Activated naive CD4-positive, alpha-beta T cell treated with anti-CD3 and anti-CD28 coated beads for 36 hours (primary cell): ENCODE measurements at places on chromosomes 11 and 22.

DNA sequence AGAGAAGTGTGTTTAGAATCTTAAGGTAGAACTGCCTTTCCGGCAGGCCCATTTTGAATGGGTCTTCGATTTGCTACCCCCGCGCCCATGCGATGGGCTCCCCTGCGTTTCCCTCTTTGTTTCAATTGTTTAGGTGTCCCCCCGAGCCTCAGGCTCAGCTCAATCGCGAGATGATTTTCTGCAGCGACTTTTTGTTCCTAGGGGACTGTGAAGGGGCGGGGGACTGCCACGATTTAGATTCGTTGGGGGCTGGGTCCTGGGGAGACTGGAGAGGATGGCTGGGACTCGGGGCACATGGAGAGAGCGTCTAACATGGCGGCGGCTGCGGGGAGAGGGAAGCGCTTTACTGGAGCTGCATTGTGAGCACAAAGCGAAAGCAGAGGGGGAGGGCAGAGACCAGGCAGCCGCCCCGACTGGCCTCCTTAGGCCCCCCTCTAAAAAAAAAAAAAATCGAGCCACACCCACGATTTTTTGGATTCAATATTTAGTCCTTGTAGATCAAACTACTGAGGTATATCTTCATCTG, 1.7 kb downstream of the CAPRIN1 start:
- peak; percentile 83 for DNase-seq

GRCh38 chr22:42294034-42294985, 23.9 kb upstream of the TCF20 start:
- DNase-seq = peak; percentile 45

DNA sequence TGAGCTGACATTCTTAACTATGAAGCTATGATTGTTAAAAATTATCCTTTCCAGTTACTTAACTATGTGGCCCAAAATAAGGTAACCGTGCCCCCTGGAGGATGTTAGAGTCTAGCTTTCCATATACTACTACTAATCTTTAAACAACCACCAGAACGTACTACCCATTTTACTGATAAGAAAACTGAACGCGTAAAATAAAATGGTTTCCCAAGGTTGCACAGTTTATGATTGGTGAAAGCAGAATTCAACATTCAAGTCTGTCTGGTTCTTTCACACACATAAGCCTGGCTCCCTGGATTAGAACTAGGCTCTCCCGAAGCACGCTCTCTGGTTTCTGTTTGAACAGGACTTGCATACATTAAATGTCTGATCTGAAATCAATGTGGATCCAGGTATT, 437.8 kb upstream of the CCDC90B start:
- DNase-seq = peak; percentile 49

GRCh38 chr11:82045748-82046457, 687.8 kb downstream of the FAM181B start:
- no peak for DNase-seq

DNA sequence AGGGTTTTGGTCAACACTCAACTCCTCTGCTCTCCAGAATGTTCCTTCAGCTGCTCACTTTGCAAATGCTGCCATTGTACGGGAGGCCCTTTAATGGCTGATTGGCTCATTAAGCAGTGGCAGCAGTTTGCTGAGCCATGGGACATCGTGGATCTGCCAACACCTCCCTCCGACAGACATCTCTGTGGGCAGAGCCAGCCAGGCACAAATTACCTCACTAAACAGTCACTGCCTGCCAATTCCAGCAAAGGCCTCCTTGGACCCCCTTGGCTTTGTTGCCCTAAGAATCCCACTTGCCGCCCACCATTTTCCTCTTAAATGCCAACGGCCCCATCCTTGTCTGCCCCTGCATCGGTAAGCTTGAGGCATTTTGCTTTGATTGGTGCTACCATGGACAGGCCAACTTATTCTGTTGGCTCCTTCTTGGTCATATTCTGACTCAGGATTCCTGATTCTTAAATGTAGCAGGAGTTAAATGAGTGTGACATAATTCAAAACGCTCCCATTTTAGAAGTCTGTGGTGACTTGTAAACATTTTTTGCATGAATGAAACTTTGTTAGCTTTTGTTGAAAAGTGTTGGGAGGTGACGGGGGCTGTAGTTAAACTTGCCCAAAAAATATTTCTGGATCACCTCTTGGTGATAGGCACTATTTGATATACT, 57.5 kb upstream of the LMO2 start:
- DNase-seq = no peak

- no peak for DNase-seq
These were observed 76.8 kb downstream of the C11orf58 start for GRCh38 chr11:16815047-16815767.

- DNase-seq = no peak
These were observed 10.9 kb downstream of the TRIM22 start for GRCh38 chr11:5700421-5701054.

- DNase-seq = no peak
These were observed 54.2 kb downstream of the EP300 start for GRCh38 chr22:41146573-41146972.
